Cardiac fibroblast (primary cell): ENCODE measurements at places on chromosomes 1 and 21.
A peak's percentile ranks its signal among the peaks of the same experiment; 100 is the strongest.

DNA sequence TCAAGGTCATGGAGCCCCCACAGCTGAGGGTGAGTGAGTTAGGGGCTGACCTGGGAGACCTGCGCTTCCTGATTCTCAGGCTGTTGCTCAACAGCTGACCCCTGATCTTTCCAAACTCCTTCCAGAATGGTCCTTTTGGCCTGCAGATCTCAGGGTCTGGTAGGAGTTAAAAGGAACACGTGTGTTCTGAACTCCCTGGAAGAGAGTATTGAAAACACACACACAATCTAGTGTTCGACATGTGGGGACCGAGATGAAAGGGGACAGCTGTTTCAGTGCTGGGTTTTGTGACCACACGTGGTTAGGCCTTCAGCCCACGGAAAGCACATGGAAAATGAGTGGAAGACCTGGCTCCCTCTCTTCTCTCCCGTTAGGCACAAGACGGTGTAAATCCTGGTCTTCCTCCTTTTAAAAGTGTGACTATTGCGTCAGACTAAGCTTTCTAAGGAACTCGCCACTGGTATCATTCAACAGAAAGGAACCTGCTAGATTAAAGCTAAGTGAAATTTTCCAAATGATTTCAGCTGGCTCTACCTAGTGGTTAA lies 49.6 kb downstream of the RUNX1 start:
- DNase-seq: peak; percentile 11

DNA sequence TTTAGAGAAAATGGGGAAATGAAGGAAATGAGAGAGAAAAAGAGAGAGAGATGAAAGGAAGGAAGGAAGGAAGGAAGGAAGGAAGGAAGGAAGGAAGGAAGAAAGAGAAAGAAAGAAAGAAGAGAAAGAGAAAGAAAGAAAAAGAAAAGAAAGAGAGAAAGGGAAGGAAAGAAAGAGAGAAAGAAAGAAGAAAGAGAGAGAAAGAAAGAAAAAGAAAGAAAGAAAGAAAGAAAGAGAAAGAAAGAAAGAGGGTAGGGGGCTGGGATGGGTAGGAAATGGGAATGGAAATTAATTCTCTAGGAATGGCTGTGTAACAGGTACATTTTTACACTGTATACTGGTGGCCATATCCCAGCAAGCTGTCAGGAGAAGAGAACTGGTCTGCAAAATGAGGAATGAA lies 4.3 kb upstream of the SH2D1B start:
- no peak for DNase-seq

- no peak for DNase-seq
Measured at GRCh38 chr1:245054507-245055270, 100.1 kb upstream of the KIF26B start.

GRCh38 chr1:118154220-118154619 lies 30.8 kb downstream of the SPAG17 start:
- DNase-seq: no peak

- no peak for DNase-seq
Measured at GRCh38 chr1:59115865-59116264, 181.0 kb upstream of the FGGY start.

GRCh38 chr1:14970799-14971141 lies 182.8 kb upstream of the TMEM51 start:
- DNase-seq: no peak

- no peak for DNase-seq
Measured at GRCh38 chr1:234838182-234838581, 228.2 kb upstream of the IRF2BP2 start.

- DNase-seq: no peak
Measured at GRCh38 chr1:21736876-21737275, 46.1 kb downstream of the USP48 start.

DNA sequence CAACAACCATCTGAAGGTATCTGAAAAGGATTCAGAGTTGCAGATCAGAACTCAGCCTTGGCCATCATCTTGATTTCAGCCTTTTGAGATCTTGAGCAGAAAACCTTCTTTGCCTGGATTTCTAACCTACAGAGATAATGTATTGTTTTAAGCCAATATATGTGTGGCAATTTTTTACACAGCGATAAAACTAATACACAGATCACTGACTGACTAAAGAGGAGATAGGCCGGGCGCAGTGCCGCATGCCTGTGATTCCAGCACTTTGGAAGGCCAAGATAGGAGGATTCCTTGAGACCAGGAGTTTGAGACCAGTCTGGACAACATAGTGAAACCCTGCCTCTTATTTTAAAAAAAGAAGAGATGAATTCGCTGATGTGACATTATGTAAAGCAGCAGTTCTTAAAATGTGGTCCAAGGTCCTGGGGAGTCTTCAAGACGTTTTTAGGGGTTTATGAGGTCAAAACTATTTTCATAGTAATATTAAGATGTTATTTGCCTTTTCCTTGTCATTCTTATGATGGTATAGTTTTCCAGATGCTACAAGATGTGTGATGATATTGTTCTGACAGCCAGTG lies 50.1 kb upstream of the CNN3 start:
- DNase-seq: no peak

DNA sequence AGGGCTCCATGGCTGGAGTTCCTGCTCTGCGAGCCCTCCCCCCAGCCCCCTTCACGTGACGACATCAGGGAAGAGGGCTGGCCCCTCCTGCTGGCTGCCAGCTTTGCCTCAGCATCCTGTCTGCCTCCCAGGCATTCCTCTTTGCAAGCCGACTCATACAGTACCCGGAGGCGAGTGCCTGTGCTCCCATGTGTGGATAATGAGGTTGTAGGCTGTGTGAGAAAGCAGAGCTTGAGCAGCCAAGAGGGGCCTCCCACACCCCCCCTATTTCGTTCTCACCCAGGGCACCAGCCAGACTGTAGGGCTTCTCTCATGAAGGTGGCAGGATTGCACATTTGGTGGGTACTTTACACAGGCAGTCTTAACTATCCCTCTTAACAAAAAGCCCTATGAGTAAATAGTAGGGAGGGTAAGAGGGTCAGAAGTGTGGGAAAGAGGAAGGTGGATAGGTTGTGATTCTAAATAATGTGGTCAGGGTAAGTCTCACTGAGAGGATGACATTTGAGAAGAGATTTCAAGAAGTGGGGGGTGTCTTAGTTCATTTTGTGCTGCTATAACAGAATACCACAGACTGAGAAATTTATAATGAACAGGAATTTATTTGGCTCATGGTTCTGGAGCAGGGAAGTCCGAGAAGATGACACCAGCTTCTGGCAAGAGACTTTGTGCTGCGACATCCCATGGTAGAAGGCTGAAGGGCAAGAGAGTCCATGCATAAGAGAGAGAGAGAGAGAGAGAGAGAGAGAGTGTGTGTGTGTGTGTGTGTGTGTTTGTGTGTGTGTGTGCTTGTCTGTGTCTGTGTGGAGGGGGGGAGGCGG lies 113.5 kb downstream of the OMA1 start:
- peak; percentile 42 for DNase-seq

DNA sequence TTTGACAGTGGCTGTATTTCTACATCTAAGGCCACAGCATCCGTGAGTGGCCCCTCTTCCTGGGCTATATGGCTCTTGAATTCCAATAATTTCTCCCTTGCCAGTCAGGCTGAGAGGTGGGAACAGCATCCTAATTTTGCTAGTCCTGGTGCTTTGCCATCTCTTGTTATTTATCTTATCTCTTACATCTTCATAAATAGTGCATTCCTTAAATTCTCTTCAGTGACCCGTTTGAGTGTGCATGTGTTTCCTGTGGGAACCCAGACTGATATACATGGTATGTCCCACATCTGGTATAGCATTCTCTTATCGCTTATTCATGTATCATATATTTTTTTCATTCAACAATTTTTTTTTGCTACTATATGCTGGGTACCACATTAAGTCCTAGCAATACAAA lies 9.9 kb downstream of the S100A11 start:
- peak; percentile 7 for DNase-seq

GRCh38 chr1:51636764-51637522 lies 20.1 kb downstream of the OSBPL9 start:
- DNase-seq: peak; percentile 75

GRCh38 chr1:164756741-164757140 lies 197.8 kb downstream of the PBX1 start:
- DNase-seq: no peak

GRCh38 chr1:102851616-102852015 lies 256.7 kb downstream of the COL11A1 start:
- DNase-seq: no peak

- DNase-seq: peak; percentile 80
Measured at GRCh38 chr1:244964112-244964971, 100.0 kb upstream of the HNRNPU start.

GRCh38 chr1:42742617-42743316 lies 2.7 kb upstream of the CLDN19 start:
- DNase-seq: no peak

DNA sequence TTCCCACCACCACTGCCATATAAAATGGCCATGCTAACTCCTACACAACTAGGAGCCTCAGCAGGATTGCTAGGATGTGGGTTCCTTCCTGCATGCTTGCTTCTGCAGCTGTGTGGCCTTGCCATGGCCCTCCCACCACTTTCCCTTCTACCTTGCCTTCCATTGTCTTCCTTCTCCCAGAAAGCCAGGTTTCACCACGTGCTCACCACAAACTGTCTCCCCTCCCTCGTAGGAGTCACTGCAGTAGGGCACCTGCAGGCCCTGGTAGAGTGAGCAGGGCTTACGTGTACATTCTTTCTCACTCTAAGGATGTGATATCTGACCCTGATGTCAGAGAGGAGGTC lies 3.7 kb downstream of the C1orf226 start:
- no peak for DNase-seq

GRCh38 chr1:15259622-15260007 lies 12.6 kb downstream of the FHAD1 start:
- no peak for DNase-seq

DNA sequence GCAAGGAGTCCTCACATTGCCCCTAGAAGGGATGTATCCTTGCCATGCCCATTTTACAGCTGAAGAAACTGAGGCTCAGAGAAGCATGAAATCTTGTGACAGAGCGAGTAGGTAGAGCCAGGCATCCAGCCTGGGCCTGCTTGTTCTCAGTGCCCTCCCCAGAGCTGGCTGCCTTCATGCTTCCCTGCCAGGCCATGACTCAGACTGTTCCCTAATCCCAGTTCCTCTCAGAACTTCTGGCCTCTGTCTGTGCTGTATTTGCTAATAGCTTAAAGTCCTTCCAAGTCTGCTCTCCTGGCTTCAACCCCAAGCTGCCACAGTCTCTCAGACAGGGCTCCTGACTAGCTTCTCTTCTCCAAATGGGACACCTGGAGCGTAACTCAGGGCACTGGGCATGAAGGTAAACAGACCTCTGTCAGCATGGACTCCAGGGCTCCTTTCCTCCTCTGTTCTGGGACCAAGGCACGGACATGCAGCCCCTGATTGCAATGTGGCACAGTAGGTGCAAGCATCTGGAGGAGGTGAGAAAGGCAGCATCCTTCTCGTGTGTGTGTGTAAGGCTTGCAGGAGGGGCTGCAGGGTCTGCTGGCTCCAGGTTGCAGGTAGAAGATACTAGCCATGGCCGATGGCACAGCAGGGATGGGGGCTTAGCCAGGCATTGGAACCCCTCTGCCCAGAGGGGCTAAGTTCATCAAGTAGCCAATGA lies 122.7 kb downstream of the HMGB4 start:
- DNase-seq: peak; percentile 60

DNA sequence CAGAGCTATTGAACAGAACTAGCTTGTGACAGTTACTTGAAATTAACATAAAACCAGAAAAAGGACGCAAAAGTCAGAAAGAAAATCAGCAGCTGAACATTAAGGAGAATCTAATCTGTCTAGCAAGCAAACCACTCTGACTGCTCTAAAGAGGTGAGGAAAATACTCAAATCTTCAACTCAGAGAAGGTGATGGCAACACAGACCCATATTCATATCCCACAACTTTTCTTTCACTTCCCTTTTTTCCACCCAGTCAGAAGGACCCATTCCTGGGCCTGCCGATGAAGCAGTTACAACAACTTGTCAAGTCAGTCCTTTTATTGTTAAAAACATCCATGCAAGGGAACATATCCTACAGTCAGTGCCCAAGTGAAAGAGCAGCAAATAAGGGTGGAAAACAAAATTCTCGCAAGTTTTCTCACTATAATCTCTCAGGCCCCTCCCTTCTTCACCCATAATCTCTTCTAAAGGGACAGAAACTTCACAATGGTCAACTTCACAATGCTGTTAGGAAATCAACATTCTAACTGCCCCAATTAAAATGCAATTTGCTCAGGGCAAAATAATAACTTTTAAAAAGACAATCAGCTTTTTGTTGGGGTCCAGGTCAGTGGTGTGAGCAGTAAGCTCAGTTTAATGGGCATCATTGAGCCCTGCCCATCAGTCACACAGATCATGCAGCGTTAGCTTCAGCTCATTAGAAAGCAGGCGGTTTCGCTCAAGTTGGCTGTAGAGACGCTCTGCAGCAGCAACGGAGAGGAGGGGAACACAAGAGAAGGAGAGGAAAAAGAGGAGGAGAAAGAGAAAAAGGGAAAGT lies 3.6 kb upstream of the NUP210L start:
- DNase-seq: no peak

DNA sequence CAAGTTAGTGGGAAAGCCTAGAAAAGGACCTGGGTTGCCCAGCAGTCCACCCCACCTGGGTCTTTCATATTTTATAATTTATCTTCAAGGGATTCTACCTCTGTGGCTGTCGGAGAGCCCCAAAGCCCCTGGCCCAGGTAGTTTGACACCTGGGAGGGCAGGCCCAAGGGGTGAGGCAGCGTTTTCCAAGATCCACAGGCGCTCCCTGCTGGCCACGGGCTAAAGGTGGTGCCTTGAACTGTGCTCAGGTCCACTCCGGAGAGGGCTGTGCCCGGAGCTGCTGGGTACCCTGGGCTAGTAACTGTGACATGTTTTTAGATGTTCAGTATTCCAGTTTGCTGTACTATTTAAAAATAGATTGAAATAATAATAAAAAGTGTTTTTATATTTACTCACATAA lies 37.2 kb upstream of the CRNN start:
- no peak for DNase-seq

GRCh38 chr1:246760422-246761347 lies 36.5 kb downstream of the SCCPDH start:
- no peak for DNase-seq

DNA sequence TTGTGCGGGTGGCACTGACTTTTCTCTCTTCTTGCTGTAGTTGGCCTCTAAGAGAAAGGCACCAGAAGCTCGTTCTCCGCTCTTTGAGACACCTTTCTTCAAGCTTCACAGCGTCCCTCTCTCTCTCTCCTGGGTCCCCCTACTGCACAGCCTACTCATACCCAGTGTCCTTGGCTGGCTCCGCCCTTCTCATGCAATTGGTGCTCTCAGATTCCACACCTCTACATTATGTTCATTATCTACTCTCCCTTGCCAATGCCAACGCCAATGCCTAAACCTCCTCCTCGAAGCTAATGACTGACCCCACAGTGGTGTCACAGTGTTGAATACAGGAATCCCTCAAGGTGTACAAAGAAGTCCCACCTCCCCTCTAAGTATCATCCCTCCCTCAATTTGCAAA lies 4.8 kb upstream of the DNAJC28 start:
- no peak for DNase-seq

- no peak for DNase-seq
Measured at GRCh38 chr1:109791495-109792043, 27.8 kb upstream of the EPS8L3 start.

- DNase-seq: no peak
Measured at GRCh38 chr1:21436488-21437340, 3.2 kb upstream of the NBPF3 start.

DNA sequence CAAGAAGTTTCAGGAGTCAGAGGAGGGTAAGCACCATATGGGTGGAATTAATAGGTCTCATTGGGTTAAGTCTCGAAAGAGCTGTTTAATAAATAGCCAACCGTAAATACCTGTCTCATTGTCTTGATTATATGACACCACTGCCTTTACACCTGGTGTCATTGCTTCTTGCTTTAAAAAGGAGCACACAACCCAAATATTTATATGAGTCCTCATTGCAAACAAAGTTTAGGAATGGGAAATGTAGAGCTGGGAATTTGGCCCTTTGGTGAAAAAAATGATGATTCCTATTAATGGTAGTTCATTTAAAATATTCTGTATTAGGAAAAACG lies 2.1 kb downstream of the BACH1 start:
- DNase-seq: no peak
